Caudate nucleus (tissue), 63 donors: ENCODE measurements at places on chromosomes 4 and X.

DNA sequence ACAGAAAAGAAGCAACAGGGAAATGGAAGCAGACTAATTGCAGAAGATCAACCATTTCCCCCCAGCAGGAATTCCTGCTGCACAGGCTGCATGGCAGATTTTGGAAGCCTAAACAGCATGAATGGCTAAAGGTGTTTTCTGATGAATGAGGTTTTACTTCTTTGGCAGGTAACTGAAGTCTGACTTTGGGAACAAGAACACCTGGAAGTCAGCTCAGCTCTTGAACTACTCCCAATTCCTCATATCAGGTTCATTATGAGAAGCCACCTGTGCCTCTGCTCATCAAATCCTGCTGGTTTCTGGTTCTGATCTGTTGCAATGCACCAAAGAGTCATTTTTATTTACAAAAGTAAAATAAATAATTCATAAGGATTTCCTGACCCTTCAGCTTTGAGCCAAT is 139.0 kb downstream of the COL25A1 start:
- no peak for DNase-seq

GRCh38 chrX:136880003-136880451 is 498 bp downstream of the RBMX start:
- DNase-seq = no peak

GRCh38 chr4:21742326-21742725 is 206.2 kb downstream of the KCNIP4 start:
- no peak for DNase-seq

DNA sequence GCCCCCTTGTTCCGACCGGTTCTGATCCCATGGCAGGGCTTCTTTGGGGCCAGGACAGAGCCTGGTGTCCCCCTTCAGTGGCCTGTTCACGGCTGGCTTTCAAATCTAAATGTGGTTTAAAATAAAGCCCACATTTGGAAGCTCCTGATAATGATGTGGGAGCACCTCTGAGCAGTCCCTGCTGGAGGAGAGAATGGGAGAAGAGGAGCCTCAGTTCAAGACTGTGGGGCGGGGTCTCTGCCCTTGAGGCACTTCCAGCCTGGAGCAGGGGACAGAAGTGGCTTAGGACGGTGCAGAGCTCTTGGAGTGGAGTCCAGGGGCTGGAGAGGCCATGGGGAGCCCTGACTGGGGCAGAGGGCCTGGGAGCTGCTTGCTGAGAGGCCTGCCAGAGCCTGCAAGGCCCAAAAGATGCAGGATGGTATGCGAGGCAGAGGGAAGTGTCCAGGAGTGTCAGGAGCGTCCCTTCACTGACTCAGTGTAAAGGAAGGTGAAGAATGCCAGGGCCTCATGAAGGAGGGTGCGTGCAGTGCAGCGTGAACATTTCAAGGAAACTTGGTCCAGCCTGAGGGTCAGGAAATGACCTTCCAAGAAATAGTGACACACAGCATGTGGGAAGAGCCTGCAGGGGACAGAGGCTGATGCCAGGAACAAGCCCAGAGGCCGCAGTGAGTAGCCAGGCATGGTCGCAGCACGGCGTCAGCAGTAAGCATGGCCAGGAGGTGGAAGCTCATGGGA is 21.1 kb upstream of the TADA2B start:
- no peak for DNase-seq

DNA sequence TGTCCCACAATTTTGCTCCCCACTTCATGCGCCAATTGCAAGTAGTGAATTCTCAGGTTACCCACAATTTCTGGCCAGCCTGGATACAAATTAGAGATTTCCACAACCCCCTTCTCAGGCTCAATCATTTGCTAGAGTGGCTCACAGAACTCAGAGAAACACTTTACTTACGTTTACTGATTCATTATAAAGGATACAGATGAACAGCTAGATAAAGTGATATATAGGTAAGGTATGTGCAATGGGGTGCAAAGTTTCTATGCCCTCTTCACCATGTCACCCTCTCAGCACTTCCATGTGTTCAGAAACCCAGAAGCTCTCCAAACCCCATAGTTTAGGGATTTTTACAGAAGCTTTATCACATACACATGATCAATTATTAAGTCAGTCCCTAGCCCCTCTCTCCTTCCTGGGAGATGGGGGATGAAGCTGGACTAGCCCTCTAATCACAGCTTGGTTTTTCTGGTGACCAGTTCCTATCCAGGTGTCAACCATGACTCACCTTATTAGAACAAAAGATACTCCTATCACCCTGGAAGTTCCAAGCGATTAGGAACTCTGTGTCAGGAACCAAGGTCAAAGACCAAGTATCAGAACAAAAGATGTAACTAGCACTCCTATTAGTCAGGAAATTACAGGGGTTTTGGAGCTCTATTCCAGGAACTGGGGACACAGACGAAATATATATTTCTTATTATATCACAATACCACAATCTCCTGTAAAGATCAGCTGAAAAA is 33.5 kb upstream of the PRRG1 start:
- DNase-seq = no peak

DNA sequence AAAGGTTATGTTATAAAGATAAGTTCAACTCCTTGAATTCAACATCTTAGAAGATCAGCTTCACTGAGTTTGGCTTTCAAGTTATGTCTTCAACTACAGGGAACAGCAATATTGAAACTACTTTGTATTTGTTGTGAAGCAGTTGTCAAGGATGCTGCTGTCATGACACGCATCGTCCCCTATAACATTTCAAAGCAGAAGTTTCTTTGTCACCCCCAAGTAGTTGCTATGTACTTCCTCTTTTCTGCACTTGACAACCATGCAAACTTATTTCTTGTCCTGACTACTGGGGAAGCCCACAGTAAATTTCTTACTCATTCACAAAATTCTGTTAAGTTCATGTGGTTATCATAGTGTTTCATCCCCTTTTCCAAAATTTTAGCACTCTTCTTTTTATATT is 14.3 kb downstream of the ANTXR2 start:
- no peak for DNase-seq

GRCh38 chrX:30992381-30992904 is 79.4 kb downstream of the FTHL17 start:
- DNase-seq = no peak

DNA sequence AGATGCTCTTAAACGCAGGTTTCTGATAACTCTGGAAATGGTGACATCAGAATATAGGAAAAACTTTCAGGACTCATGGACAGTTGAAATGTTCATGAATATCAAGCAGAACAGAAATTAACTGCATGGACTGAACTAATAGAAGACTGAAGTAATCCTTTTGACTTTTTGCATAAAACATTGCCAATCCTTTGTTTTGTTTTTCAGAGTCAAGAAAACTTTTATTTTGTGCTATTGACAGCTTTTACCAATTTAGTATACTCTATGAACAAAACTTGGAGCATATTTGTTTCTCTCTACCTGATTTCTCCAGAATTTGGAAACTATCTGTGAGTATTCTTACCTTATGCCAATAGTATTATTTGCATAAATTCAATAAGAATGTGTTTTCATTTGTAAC is 61.2 kb upstream of the HMX1 start:
- no peak for DNase-seq

DNA sequence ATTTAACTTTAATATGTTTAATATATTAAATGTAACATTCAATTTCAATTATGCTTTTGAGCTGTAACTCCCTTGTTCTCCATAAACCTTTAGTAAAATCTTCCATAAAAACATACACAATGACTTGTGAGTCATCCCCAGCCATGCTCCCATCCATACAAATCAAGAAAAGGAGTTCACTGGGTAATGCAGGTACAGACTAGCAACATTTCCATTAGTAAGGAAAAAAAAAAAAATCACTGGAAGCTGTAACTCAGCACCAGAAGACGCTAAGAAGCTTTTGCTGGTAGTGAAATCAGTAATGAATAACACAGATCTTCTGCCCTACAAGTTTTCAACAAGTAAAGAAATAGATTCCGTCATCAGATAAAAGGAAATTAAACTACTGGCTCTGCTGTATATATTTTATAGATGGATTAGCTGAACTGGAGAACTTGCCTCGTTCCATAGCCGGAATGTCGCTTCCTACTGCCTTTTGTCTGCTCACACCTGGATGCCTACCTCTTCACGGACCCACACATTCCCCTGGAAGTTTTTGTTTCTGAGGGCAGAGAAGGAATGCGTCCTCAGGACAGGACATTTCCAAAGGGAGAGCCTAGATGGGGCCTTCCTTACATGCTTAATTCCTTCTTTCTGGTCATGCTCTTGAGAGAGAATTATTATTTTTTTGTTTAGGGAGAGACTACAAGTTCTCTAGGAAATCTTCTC is 298.4 kb upstream of the ANKRD50 start:
- DNase-seq = no peak

DNA sequence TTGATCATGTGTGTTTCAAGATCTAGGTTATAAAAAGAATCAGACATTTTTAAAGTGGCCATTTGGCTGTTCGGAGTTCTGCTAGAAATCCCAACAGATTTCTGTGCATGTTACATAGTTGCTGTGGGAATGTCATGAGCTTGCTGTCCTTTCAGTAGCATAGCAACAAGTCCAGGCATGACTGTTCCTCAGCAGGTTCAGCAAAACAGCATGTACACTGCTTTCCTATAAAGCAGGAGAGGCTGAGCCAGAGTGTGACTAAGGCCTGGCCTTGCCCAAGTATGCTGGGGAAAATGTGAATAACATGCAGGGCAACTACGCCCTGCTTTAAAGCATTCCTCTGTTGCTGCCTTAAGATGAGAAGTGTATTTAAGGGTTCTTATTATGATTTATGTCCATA is 217.1 kb upstream of the SMIM31 start:
- no peak for DNase-seq

GRCh38 chr4:147194114-147194513 is 248.4 kb upstream of the TTC29 start:
- no peak for DNase-seq

GRCh38 chr4:107115185-107115847 is 79.2 kb upstream of the DKK2 start:
- DNase-seq = no peak

GRCh38 chrX:369563-370101 is 17.1 kb downstream of the PPP2R3B start:
- no peak for DNase-seq

- DNase-seq = no peak
Measured at GRCh38 chrX:53357799-53358530, 64.5 kb downstream of the SMC1A start.

DNA sequence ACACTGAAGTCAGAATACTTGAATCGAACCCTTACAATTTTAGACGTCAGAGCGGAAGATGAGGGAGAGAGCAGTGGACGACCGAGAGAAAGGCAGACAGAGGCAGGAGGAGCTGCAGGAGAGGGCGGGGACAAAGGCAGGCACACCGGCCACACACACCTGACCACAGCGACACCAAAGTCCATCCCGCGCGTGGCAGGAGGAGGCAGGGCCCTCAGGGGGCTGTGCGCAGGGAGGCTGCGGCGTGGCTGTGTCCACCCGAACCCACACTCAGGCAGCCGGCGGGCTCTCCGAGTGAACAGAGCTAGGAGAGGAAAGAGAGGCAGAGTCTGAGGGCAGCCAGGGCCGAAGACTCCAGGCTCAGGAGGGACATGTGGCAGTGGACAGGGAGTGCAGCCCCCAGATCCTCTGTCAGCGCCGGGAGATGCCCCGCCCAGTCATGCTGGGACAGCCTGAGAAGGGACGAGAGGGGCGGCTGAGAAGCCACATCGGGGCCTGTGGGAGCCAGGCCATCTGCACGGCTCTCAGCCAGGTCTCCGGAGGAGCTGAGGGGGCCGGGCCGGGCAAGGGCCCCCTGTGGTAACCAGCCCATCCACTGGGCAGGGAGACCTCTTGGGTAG is 20.1 kb downstream of the GAK start:
- no peak for DNase-seq

GRCh38 chr4:187687697-187688096 is 307.9 kb upstream of the ZFP42 start:
- no peak for DNase-seq

GRCh38 chr4:113317523-113317922 is 268.1 kb downstream of the ANK2 start:
- DNase-seq = no peak

GRCh38 chrX:153602601-153603000 is 3.7 kb upstream of the CCNQ start:
- DNase-seq = no peak

GRCh38 chr4:140829825-140830224 is 73.6 kb upstream of the TBC1D9 start:
- DNase-seq = no peak

DNA sequence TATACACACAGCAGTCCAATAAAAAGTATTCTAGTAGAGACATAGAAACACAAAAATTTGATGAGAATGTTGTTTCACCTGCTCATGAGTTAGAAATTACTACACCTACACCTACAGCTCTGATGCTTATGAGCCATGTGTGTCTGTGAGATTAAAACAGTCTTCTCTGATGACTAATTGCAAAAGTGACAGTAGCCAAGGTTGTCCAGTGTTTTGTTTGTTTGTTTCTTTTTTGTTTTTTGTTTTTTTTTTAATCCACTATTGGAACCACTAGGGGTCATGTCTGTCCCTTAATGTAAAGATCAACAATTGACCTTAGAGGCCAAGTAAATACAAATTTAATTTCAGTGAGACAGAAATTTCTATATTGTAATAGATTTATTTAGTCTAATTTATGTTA is 423.1 kb downstream of the TEX13C start:
- no peak for DNase-seq

DNA sequence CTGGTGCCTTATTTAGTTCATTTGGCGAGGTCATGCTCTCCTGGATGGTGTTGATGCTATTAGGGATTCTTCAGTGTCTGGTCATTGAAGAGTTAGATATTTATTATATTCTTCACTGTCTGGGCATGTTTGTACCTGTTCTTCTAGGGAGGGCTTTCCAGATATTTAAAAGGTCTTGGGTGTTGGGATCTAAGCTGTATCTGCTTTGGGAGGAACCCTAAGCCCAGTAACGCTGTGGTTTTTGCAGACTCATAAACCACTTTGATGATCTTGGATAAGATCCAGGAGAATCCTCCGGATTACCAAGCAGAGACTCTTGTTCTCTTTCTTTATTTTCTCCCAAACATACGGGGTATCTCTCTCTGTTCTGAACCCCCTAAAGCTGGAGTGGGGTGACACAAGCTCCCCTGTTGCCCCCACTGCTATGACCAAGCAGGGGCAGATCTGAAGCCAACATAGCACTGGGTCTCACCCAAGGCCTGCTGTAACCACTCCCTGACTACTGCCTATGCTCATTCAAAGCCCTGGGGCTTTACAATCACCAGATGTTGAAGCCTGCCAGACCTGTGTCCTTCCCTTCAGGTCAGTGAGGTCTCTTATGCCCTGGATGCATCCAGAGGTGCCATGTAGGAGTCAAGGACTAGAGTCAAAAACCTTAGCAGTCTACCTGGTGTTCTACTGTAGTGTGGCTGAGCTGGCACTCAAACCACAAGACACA is 187.6 kb downstream of the GUCY2F start:
- no peak for DNase-seq

GRCh38 chr4:2797545-2798305 is 4.8 kb downstream of the SH3BP2 start:
- no peak for DNase-seq

- DNase-seq = no peak
Measured at GRCh38 chrX:47272013-47272408, 39.2 kb downstream of the USP11 start.

DNA sequence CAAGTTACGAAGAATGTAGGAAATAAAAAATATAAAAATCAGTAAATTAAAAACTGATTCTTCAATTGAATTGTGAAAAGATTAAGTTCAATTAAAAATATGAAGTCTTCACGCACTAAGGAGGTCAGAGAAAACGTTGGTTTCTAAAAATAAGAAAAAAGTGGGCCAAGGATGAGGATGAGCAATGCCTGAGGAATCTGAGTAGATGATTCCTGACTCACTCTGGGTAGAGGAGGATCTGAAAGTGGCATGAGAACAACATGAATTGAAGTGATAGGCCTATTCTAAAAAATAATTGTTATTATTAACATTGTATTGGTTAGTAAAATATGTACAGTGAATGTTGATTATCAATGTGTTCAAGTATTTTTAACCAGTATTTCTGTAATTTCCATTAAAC is 444.2 kb downstream of the GRIA2 start:
- no peak for DNase-seq

- no peak for DNase-seq
Measured at GRCh38 chr4:85747882-85748491, 273.0 kb downstream of the ARHGAP24 start.
